ENCODE measurements at places on chromosomes 5 and 9.

DNA sequence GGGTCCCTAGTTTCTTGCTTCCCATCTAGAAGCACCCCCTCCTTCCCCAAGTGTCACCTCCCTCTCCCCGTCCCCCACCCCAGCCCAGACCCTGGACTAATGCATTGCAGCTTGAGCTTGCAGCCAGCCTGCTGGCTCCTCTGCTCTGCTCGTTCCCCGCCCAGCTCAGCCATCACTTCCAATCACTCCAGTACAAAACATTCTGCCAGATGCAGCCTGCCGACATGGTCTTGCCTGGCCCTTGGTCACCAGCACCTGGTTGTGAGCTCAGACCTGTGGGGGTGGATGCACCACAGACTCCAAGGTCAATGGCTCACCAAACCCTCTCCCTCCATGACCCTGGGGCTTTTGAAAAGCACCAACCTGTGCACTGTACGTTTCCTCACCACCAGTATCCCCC lies 172.9 kb upstream of the SMIM23 start:
- DNase-seq: no peak

DNA sequence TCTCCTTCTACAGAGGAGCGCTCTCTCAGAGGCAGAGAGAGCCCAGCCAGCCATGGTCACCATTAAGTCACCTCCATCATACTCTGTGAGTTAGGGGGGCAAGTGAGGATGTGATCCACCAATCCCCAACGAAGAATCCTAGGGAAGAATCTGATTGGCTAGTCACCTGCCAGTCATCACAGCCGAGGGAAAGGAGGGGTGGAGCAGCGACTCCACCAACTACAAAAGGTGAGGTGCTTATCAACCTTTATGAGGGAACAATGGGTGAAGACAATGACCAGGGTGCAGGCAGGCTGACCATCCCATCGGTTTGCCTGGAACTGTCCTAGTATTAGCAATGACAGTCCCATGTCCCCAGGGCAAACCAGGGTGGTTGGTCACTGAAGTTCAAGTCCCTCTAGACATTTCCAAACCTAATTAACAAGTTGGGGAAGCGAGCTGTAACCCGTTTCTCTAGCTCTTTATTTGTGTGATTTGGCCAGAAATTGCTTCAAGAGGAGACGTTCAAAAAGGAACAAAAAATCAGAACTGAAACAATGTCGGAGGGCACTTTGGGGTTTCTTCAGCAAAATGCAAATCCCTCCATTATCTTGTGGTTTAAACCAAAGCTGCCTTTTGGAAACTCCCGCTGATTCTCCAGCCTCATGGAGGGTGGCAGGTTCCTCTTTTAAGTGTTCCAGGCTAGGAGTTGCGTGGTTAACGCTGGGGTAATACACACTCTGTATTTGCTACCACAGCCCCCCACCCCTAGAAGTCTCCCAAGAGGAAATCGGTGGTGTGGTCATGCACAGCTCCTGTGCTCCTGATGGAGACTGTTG lies 18.8 kb upstream of the FCN1 start:
- DNase-seq: peak; percentile 95

DNA sequence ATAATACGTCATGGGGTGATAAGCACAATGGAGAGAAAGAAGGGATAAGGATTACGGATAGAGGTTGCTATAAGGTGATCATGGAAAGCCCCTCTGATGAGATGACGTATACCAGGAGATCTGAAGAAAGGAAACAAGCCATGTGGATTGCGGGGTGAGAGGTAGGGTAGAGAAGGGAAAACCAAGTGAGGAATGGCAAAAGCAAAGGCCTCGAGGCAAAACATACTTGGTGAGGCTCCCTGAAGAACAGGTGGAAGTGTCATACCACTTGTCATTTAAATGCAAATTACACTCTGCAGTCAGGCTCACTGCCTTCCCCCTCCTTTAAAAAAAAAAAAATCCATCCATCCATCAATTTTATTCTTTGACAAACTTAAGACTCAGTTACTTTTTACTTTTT lies 420.8 kb downstream of the RAB3C start:
- DNase-seq: no peak

DNA sequence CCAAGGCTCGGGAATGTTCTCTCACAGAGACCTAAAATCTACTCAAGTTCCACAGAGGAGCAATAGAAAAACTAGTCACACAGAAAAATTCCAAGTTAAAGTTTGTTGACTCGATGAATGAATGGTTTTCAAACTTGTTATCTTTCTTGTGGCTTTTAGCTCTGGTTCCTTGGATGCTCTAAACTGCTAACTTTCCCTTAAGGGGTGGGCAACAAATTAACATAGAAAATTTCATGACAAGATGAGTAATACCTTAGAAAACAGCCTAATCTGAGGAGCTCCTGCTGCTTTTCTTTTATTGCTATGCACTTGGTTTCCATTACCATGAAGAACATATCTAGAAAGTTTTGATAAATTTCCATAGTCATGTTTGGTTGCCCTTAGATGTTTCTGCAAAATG lies 100.2 kb upstream of the CCDC112 start:
- DNase-seq: no peak

GRCh38 chr9:18365651-18366050 lies 108.3 kb upstream of the ADAMTSL1 start:
- DNase-seq: no peak

DNA sequence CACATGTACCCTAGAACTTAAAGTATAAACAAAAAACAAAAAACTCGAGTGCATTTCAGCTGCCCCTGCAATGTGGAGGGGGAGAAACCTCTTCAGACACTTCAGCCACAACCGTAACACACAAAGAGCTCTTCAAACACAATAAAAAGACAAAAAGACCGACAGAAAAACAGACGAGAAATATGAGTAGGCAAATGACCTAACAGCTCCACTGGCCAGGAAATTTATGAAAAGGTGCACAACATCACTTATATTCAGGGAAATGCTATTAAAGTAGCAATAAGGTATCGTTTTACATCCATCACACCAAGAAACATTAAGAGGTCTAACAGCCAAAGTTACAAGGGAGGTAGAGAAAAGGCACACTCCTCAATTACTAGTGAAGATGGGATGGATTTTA lies 6.2 kb downstream of the ZBED3 start:
- DNase-seq: no peak

GRCh38 chr5:123007182-123007581 lies 29.3 kb downstream of the PPIC start:
- no peak for DNase-seq

DNA sequence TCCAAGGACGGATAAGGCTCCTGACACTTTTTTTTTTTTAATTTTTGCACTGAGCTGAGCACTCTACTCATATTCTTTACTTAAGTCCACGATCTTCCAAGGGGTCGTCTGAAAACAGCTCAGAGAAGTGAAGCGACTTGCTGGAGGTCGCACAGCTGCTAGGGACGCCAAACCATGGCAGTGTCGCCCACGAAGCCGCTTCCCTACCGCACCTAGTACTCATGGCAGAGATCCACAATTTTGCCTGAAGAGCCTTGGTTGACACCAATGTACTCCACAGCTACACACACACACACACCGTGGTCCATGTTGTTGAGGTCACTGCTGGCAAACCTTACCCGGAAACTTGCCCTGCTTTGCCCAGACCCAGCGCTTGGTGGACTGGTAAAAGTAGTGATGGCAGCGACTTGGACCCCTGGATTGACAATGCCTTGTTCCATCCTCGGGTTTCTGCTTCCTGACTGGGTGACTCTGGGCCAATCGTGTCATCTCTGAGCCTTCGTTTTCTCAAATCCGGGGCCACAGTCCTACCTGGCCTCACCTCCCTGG lies 521 bp upstream of the SLIT3 start:
- DNase-seq: no peak

GRCh38 chr5:82698026-82698425 lies 379.2 kb downstream of the TMEM167A start:
- no peak for DNase-seq

GRCh38 chr9:77909306-77909705 lies 122.3 kb downstream of the GNAQ start:
- DNase-seq: no peak

GRCh38 chr5:119398727-119399466 lies 43.1 kb downstream of the TNFAIP8 start:
- DNase-seq: no peak

GRCh38 chr5:59660737-59661136 lies 232.8 kb downstream of the PDE4D start:
- DNase-seq: no peak

- no peak for DNase-seq
Observed at GRCh38 chr9:96487949-96488348, 38.0 kb downstream of the HABP4 start.

DNA sequence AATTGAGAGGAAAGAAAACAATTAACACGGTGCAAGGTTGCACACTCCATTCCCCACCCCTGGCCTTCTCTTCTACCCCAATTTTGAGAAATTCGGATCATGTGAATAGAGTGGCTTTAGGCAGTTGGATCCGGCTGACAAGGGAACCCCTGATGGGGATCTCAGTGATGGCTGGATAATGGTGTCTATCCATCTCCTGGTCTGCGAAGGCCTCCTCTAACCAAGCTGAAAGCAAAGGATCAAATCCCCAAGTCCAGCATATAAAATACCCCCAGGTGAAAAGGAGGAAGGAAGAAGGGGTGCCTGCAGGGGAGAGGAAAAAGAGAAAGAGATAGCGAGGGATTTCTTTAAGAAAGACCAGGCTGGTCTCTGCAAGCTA lies 16.0 kb downstream of the NR2F1 start:
- no peak for DNase-seq

- no peak for DNase-seq
Observed at GRCh38 chr9:84327184-84327583, 13.4 kb downstream of the SLC28A3 start.

DNA sequence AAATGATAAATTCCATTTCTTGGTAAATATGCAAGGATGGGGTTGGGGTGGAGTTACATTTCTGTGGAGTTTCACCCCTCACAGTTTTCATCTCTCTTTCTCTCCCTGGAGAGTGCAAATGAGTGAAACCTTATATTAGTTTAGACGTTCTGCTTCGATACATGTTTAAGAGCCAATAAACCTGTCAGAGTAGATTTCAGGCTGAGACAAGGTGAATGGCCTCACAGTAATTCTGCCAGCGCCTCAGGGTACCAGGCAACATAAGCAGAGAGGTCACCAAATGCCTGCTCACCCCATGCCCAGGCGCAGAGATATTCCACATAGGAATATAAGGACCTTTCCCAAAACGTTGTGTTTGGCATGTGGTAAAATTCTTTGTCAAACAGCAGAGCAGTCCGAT lies 154.9 kb upstream of the VLDLR start:
- DNase-seq: no peak

GRCh38 chr5:6490693-6491092 lies 42.0 kb downstream of the UBE2QL1 start:
- DNase-seq: no peak

DNA sequence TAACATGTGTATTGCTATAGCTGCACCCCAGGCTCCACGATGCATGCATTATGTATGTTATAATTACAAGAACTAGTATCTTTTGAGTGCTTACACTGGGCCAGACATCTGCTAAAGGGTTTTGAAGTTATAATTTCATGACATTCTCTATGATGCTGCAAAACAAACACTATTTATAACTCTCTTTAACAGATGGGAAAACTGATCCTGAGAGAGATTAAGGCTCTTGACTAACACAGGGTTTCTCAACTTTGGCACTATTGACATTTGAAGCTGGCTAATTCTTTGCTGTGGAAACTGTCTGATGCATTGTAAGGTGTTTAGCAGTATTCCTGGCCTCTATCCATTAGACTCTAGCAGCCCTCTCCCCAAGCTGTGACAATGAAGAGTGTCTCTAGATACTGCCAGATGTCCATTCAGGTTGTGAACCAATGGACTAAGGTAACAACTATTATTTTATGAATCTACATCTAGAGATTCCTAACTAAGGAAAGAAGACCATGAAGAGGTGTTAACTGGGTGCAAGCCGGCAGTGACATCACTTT lies 258.6 kb downstream of the ASTN2 start:
- no peak for DNase-seq

- peak; percentile 85 for DNase-seq
Observed at GRCh38 chr5:88690409-88691229, 192.4 kb downstream of the MEF2C start.

- DNase-seq: peak; percentile 75
Observed at GRCh38 chr5:79020861-79021561, 35.9 kb upstream of the ARSB start.

GRCh38 chr9:107721705-107722245 lies 232.2 kb upstream of the KLF4 start:
- DNase-seq: no peak

DNA sequence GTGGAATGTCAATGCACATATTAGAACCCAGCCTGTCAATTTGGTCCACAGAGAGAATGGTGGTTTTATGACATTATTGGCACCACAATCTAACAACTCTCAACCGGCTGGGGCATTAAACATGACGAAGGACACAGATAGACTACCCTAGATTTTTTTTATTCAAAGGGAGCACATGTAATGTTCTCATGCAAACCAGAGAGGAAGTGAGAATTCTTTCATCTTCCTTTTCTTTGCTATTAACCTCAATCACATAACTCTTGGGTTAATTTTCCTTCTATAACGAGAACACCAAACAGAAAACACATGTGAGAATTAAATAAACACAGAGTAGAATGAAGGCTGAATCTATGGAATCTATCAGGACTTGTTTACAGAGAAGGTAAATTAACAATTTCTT lies 94.9 kb upstream of the TNC start:
- DNase-seq: no peak

DNA sequence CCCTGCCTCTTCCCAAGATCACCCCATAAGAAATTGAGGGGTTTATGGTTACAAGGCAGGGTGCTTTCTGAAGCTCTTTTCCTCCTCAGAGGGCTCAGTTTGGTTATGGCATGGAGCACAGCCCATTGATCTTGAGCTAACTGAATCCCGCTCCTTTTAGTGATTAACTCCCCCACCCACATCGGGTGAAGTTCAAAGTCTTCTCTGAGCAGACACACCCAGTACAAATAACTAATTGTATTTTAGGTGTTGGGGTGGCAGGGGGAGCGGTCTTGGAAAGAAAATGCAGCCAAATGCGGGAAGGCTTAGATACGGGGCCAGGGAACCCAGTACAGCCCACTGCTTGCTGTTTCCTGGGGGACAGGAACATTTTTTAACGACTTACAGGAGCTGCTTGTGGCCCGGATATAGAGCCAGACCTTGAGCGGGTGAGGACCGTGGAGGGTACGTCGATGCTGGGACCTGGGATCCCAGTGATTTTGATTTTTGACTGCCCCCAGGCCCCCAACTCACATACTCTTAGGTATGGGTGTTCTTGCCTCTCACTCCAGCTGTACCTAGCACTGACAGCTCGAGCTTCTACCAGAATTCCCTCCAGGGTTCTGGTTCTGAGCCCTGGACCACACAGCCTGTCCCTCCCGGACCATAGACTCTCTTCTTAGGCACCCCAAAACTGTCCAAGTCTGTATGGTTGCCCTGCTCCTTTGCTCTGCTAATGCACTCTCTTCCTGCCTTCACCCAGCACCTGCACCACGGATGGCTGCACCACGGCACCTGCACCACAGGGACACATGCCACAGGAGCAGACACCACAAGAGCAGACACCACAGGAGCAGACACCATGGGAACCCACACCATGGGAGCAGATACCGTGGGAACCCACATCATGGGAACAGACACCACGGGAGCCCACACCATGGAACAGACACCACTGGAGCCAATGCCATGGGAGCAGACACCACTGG lies 18.3 kb upstream of the RXRA start:
- no peak for DNase-seq

GRCh38 chr5:143168921-143169810 lies 234.3 kb downstream of the NR3C1 start:
- no peak for DNase-seq

All from suppressor macrophage (primary cell).